ENCODE measurements at places on chromosomes 2 and 18.

DNA sequence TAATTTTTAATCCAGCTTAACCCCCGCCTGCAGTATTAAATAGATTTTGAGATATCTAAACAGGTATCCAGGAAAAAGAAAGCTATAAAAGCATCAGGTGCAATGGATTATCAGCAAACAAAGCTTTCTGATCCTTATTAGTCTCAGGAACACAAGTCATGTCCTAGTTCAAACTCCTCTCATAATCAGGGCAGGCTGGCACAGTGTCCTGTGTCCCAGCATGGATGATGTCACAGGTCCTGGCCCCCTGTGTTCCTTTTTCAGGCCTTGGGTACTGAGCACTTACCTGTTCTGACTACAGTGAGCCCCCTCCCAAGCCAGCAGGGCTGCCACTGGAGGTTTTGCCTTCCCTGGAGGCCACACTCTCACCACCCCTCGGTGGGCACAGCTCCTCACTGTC lies 19.5 kb upstream of the MRO start:
- no peak for DNase-seq

DNA sequence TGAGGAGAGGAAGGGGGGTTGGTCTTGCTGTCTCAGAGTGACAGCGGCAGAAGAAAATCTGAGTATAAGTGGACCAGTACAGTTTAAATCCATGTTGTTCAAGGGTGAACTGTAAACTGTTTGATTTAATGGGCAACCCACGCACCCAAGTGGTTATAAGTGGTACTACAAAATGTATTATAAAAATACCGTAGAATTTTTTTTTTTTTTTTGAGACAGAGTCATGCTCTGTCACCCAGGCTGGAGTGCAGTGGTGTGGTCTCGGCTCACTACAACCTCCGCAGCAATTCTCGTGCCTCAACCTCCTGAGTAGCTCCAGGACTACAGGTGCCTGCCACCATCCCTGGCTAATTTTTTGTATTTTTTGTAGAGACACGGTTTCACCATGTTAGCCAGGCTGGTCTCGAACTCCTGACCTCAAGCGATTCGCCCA lies 2.1 kb upstream of the CHCHD5 start:
- DNase-seq: peak; percentile 3

- no peak for DNase-seq
These were observed 87.3 kb downstream of the ACAA2 start for GRCh38 chr18:49725809-49726674.

- no peak for DNase-seq
These were observed 9.6 kb downstream of the TRIM54 start for GRCh38 chr2:27291865-27292264.

DNA sequence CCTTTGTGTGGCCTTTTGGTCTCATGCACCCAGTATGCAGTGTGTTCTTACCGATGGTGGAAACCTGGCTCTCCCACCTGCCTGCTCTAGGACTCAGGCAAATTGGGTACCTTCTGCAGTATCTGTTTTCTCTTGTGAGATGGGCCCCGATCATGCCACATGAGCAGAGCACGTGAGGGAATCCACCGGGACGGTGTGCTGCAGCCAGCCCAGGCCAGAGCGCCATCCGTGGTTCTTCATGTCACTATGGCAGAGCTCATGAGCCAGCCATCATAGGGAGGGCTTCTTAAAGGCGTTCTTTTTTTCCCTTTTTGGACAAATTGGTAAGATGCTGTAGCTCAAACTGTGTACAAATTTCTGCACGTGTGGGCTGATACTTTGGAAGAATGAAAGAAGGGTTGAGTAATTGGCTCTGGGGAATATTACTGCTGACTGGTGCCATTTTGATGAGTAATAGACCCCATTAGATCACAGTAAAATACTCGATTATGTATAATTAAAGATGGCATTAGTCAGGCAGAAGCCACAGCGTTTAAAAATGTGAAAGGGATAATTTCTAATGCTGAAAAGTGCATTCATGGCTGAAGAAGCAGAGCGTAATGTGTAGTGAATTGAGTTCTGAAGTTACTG lies 19.2 kb downstream of the SH3RF3 start:
- no peak for DNase-seq

DNA sequence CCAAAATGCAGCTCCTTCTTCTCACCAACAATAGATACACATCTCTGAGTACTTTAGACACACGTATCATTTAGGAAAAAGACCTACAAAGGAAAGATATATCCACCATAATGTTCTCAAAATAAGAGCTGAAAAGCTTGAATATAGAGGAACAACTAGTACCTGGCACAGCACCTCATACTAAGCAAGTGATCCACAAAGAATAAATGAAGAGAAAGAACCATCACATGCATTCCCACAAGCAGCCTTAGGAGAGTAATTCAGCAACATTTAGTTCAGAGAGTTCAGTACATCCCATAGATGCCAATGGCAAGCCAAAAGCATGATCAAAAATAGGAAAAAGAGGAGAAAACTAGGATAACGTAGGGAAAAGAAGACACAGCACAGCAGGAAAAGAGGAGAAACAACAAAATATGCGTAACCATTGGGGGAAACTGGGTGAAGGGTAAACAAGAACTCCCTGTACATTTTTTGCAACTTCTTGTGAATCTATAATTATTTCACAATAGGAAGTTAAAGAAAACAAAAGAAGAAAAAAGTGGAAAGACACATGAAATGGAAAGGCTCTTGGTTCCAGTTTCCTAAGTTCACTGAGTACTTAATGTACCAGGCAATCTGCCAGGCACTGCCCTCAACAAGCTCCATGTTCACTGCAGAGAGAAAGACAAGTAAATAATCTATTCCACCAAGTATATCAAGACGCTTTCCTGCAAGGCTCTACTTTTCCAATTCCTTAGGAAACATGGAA lies 22.3 kb downstream of the CLASP1 start:
- DNase-seq: no peak

DNA sequence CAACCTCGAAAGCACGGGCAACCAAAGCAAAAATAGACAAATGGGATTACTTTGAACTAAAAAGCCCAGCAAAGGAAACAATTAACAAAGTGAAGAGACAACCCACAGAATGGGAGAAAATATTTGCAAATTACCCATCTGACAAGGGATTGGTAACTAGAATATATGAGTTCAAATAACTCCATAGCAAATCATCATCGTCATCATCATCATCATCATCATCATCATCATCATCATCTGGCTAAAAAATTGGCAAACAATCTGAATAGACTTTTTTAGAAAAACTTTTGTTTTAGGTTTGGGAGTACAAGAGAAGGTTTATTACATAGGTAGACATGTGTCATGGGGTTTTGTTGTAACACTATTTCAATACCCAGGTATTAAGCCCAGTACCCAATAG lies 1239.3 kb upstream of the FAM98A start:
- no peak for DNase-seq

GRCh38 chr18:13584825-13585224 lies 141.5 kb downstream of the FAM210A start:
- no peak for DNase-seq

DNA sequence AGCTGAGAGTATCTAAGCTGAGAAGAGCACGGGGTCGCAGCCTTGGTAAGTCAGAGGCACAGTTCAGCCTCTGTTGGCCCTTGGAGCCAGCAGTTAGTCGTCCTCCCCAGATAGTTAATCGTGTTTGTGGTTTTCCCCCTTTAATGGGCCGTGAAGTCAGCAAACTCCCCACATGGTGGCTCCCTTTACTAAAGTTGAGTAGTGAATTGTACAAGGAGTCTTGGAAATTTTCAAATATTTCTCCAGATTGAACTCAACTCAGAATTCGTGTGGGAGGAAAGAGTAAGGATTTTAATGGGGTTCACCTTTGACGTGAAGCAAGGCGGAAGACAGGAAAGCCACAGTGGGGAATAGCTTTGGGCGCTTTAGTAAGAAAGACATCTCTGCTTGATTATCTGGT lies 2.4 kb upstream of the ADCYAP1 start:
- DNase-seq: no peak

DNA sequence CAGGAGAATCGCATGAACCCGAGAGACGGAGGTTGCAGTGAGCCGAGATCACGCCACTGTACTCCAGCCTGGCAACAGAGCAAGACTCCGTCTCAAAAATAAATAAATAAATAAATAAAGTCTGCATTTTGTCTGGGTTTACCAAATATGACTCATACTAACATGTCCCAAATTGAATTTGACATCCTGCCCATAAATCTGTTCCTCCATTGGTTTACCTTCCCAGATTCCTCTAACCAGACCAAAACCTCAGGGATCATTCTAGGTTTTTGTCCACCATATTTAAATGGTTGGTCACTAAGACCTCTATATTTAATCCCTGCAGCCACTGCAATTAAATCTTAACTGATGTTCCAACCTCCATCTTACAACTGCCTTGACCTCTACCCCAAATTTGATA lies 150.9 kb downstream of the ATAD2B start:
- DNase-seq: no peak

All from stimulated activated naive CD4-positive, alpha-beta T cell (primary cell).